ENCODE measurements at places on chromosomes 5 and 9. TPM values are rescaled to one million over a fixed set of nuclear protein-coding genes. Genes with fewer than 3 reads are reported as not detected.

Gene CDH6
- not detected for total RNA-seq

Gene NR2F1-AS1
- total RNA-seq: not detected

Gene LCN1
- not detected for total RNA-seq

Gene SLC34A1
- total RNA-seq: 0.29 TPM

Gene PRLR
- not detected for total RNA-seq

Gene PCDHB8
- not detected for total RNA-seq

Gene PCDHGA4
- not detected for total RNA-seq

Gene CER1
- not detected for total RNA-seq

Gene OR1J1
- total RNA-seq: not detected

Gene CNTNAP3B
- not detected for total RNA-seq

Gene IL9
- not detected for total RNA-seq

GRCh38 chr5:172216345-172216744 lies 22.4 kb downstream of the EFCAB9 start:
- H3K27ac ChIP-seq: no peak overlapping the region
- H3K4me1 ChIP-seq: no peaks in the 10 kb centered on the region
- no peak for DNase-seq
- peaks cover 42% of the 10 kb centered on the region for H3K36me3 ChIP-seq
- H3K27me3 ChIP-seq: no peaks in the 10 kb centered on the region

GRCh38 chr5:159887050-159887449 lies 29.2 kb upstream of the ADRA1B start:
- DNase-seq: no peak
- no peaks in the 10 kb centered on the region for H3K4me1 ChIP-seq
- peaks cover 9% of the 10 kb centered on the region for H3K27me3 ChIP-seq
- H3K4me3 ChIP-seq: no peak overlapping the region
- no peaks in the 10 kb centered on the region for H3K36me3 ChIP-seq

DNA sequence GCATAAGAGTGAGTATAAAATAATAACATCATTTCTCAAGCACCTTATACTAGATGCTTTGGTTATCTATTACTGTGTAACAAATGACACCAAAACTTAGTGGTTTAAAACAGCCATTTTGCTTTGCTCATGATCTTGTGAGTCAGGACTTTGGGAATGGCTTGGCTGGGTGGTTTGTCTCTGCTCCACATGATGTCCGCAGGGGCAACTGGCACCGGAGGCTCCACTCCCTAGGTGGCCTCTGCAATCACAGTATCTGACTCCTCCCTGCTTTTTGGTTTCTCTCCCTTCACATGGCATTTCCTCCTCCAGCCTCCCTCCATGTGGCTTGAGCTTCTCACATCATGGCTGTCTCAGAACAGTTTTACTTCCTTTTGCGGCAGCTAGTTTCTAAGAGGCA lies 259.5 kb downstream of the GAS1 start:
- no peak for DNase-seq
- H3K27ac ChIP-seq: no peak overlapping the region
- H3K27me3 ChIP-seq: peaks cover 3% of the 10 kb centered on the region
- H3K4me1 ChIP-seq: no peaks in the 10 kb centered on the region
- H3K4me3 ChIP-seq: no peak overlapping the region

- H3K27me3 ChIP-seq: no peaks in the 10 kb centered on the region
- H3K4me1 ChIP-seq: peaks cover 51% of the 10 kb centered on the region
- peak; percentile 39 for DNase-seq
- H3K27ac ChIP-seq: peak overlapping the region; percentile 99
- H3K36me3 ChIP-seq: peaks cover 67% of the 10 kb centered on the region
These were observed 2.1 kb downstream of the RPL7A start for GRCh38 chr9:133349965-133350616.

DNA sequence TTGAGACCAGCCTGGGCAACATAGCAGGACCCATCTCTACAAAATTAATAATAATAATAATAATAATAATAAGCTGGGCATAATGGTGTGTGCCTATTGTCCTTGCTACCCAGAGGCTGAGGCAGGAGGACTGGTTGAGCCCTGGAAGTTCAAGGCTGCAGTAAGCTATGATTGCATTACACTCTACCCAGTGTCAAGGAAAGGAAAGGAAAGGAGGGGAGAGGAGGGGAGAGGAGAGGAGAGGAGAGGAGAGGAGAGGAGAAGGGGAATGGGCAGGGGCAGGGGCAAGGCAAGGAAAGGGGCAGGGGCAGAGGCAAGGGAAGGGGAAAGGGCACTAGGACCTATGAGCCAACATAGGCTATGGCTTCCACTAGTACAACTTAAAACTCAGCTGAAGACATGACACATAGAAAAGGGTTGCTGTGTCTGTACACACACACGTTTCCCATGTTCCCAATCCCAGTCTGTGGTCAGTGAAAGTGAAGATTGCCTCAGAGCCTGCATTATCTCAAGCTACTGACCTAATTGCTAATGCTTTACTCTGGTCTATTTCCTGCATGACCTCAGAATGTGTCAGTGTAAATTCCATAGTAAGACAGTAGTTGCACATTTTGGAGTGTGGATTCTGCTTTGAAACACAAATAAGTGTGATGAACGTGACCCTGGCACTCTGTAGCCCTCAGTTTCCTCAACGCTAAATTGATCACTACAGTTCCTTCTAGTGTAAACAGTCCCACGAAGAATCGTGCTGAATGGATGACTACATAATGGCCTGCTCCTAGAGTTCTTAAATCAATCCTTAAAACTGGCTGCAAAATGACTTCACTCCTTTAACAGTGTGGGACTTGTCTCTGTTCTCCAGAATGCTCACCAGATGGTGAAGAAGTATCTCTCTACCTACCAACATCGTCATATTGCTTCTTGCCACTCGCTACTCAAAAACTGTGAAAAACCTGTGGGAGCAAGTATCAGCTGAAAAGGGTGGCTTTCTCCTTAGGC lies 497.0 kb downstream of the RAB3C start:
- DNase-seq: no peak
- no peaks in the 10 kb centered on the region for H3K4me1 ChIP-seq
- no peaks in the 10 kb centered on the region for H3K36me3 ChIP-seq
- H3K4me3 ChIP-seq: no peak overlapping the region
- H3K27me3 ChIP-seq: peaks cover 2% of the 10 kb centered on the region

- peaks cover 16% of the 10 kb centered on the region for H3K4me1 ChIP-seq
- peaks cover 5% of the 10 kb centered on the region for H3K36me3 ChIP-seq
- H3K27ac ChIP-seq: no peak overlapping the region
- H3K4me3 ChIP-seq: no peak overlapping the region
These were observed 4.0 kb downstream of the ANKRD33B start for GRCh38 chr5:10567781-10568321.

DNA sequence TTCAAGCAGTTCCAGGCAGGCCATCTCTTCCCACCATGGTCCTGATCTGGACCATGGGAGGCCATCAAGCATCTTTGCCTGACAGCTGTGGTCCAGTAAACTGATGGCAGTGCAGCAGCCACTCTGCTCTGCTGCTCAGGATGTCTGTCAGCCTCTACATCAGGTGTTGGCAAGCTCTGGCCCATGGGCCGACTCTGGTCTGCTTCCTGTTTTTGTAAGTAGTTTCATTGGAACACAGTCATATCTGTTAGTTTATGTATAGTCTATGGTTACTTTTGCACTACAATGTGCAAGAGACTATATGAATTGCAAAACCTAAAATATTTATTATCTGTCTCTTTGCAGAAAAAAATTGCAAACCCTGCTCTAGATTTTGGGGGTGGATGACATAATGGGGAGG lies 225.0 kb downstream of the KCTD16 start:
- no peak overlapping the region for H3K27ac ChIP-seq
- H3K27me3 ChIP-seq: no peaks in the 10 kb centered on the region

GRCh38 chr9:107948086-107948485 lies 458.5 kb upstream of the KLF4 start:
- no peaks in the 10 kb centered on the region for H3K36me3 ChIP-seq
- no peak overlapping the region for H3K4me3 ChIP-seq
- H3K4me1 ChIP-seq: no peaks in the 10 kb centered on the region
- H3K27ac ChIP-seq: no peak overlapping the region
- no peak for DNase-seq
- no peaks in the 10 kb centered on the region for H3K27me3 ChIP-seq

DNA sequence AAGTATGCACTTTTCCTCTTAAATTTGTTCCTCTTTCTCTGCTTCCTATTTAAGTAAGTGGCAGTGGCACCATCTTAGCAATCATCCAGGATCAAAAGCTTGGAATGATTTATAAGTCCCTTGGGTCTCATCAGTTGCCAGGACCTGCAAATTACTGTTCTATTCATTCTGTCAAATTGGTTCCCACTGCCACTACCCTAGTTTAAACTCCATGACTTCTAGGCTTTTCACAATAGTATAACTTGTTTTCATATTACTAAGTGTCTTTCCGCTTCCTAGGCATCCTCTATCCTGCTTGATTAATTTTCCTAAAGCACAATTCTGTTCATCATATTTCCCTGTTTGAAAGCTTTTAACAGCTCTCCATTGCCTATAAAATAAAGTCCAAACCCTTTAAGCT lies 363.9 kb upstream of the MEF2C start:
- DNase-seq: no peak
- no peak overlapping the region for H3K27ac ChIP-seq
- no peaks in the 10 kb centered on the region for H3K4me1 ChIP-seq
- H3K36me3 ChIP-seq: no peaks in the 10 kb centered on the region
- H3K27me3 ChIP-seq: peaks cover 1% of the 10 kb centered on the region

GRCh38 chr5:10250806-10251276 lies 761 bp downstream of the CCT5 start:
- peak overlapping the region; percentile 84 for H3K4me3 ChIP-seq
- peaks cover 49% of the 10 kb centered on the region for H3K4me1 ChIP-seq
- DNase-seq: peak; percentile 38
- H3K36me3 ChIP-seq: peaks cover 42% of the 10 kb centered on the region
- H3K27ac ChIP-seq: peak overlapping the region; percentile 72

- no peak for DNase-seq
- peaks cover 12% of the 10 kb centered on the region for H3K4me1 ChIP-seq
- H3K27ac ChIP-seq: no peak overlapping the region
- no peaks in the 10 kb centered on the region for H3K27me3 ChIP-seq
These were observed 5.5 kb downstream of the ENG start for GRCh38 chr9:127848756-127849504.

DNA sequence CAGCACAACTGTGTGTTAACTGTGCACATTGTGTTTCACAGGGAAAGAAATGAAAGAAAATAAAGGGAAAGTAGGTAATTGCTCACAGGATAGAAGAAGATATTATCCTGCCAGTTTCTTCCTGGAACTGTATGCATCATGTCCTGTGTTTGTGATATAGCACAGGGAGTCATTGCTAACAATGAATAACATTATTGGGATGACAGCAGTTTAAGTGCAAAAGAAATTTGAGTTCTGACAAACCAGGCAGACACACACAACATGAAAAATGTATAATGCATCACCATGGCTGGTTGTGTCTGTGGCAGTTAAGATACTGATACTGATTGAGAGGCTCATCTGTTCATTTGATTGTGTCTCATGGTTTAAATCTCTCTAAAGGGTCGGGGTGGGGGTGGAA lies 145.4 kb downstream of the SPATA31D1 start:
- H3K4me3 ChIP-seq: no peak overlapping the region
- DNase-seq: no peak
- H3K36me3 ChIP-seq: no peaks in the 10 kb centered on the region
- no peaks in the 10 kb centered on the region for H3K27me3 ChIP-seq
- H3K27ac ChIP-seq: no peak overlapping the region

DNA sequence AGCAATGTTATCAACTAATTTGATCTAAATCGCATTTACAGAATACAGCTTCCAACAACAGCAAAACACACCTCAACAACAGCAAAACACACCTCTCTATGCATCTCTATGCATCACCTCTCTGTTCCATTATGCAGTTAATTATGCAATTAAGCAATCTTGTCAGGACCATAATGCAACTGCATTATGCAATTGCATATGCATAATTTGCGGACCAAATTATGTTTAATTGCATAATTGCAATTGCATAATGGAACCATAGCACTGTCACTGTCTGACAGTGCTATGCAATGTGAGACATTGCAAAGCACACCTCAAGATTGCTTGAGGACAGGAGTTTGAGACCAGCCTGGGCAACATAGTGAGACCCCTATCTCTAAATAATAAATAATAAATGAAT lies 80.4 kb upstream of the PRSS3 start:
- H3K27me3 ChIP-seq: peaks cover 3% of the 10 kb centered on the region
- no peak overlapping the region for H3K4me3 ChIP-seq
- H3K36me3 ChIP-seq: no peaks in the 10 kb centered on the region
- no peak for DNase-seq
- peaks cover 4% of the 10 kb centered on the region for H3K4me1 ChIP-seq

- no peak overlapping the region for H3K4me3 ChIP-seq
- peaks cover 8% of the 10 kb centered on the region for H3K27me3 ChIP-seq
- no peaks in the 10 kb centered on the region for H3K36me3 ChIP-seq
- H3K27ac ChIP-seq: no peak overlapping the region
- H3K4me1 ChIP-seq: no peaks in the 10 kb centered on the region
These were observed 19.7 kb upstream of the GDA start for GRCh38 chr9:72129271-72130156.

- no peaks in the 10 kb centered on the region for H3K36me3 ChIP-seq
- DNase-seq: no peak
- no peaks in the 10 kb centered on the region for H3K27me3 ChIP-seq
- no peaks in the 10 kb centered on the region for H3K4me1 ChIP-seq
These were observed 216.7 kb upstream of the ARRDC3 start for GRCh38 chr5:91599863-91600262.

- H3K36me3 ChIP-seq: no peaks in the 10 kb centered on the region
- H3K27ac ChIP-seq: no peak overlapping the region
- no peak overlapping the region for H3K4me3 ChIP-seq
- no peaks in the 10 kb centered on the region for H3K4me1 ChIP-seq
These were observed 336.9 kb downstream of the ENC1 start for GRCh38 chr5:74303578-74303977.

GRCh38 chr9:89350988-89351557 lies 32.8 kb downstream of the SECISBP2 start:
- peak overlapping the region; percentile 10 for H3K27ac ChIP-seq
- peaks cover 21% of the 10 kb centered on the region for H3K4me1 ChIP-seq
- no peak overlapping the region for H3K4me3 ChIP-seq
- H3K27me3 ChIP-seq: no peaks in the 10 kb centered on the region

DNA sequence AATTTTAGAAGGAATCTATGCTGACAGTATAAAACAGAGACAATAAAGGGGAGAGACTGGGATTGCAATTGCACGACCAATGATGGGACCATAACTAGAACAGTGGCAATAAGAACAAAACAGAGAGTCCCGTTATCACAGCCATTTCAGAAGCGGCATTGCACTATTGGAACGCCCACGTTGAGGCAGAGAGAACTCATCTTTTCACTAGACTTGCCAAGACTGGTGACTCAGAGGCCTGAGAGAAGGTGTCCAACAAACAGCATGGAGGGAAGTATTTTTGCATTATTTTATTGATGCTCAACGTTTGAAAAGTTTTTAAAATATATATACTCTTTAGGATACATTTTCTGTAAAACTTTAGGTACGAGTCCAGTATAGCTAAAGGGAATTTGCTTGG lies 737.7 kb downstream of the TLE1 start:
- no peaks in the 10 kb centered on the region for H3K36me3 ChIP-seq
- DNase-seq: no peak
- no peaks in the 10 kb centered on the region for H3K27me3 ChIP-seq
- no peak overlapping the region for H3K4me3 ChIP-seq

- no peak overlapping the region for H3K4me3 ChIP-seq
- no peak for DNase-seq
- no peaks in the 10 kb centered on the region for H3K36me3 ChIP-seq
- peaks cover 9% of the 10 kb centered on the region for H3K27me3 ChIP-seq
- H3K4me1 ChIP-seq: no peaks in the 10 kb centered on the region
- H3K27ac ChIP-seq: no peak overlapping the region
These were observed 511.7 kb upstream of the SGCD start for GRCh38 chr5:155815248-155815647.

- peaks cover 27% of the 10 kb centered on the region for H3K4me1 ChIP-seq
- no peaks in the 10 kb centered on the region for H3K27me3 ChIP-seq
- H3K36me3 ChIP-seq: peaks cover 23% of the 10 kb centered on the region
- peak overlapping the region; percentile 11 for H3K27ac ChIP-seq
- DNase-seq: no peak
- H3K4me3 ChIP-seq: no peak overlapping the region
These were observed 120.9 kb downstream of the MAPKAP1 start for GRCh38 chr9:125586172-125586511.

All from activated CD8-positive, alpha-beta T cell treated with anti-CD3 and anti-CD28 coated beads for 36 hours (primary cell).